Gastroesophageal sphincter (tissue), 4 donors: ENCODE measurements at places on chromosomes 7 and 10. TPM values are rescaled to one million over a fixed set of nuclear protein-coding genes. Genes with fewer than 3 reads are reported as not detected.

The STARD3NL gene
- total RNA-seq = 34.1 TPM

The PNLIPRP3 gene
- total RNA-seq = not detected

The POU6F2 gene
- not detected for total RNA-seq

The CXCL12 gene
- 65.7 TPM for total RNA-seq

The CCDC146 gene
- total RNA-seq = 11.5 TPM

The CD36 gene
- 284 TPM for total RNA-seq

The ITGA8 gene
- total RNA-seq = 577 TPM

The KLLN gene
- not detected for total RNA-seq

The NPSR1 gene
- not detected for total RNA-seq

The NDUFB2 gene
- total RNA-seq = 472 TPM

The CTAGE6 gene
- total RNA-seq = not detected

The CYP2E1 gene
- 2.4 TPM for total RNA-seq

The ELAPOR2 gene
- total RNA-seq = 14.6 TPM

The SLC16A12 gene
- 2.7 TPM for total RNA-seq

The PIP4K2A gene
- 46.2 TPM for total RNA-seq

The FFAR4 gene
- not detected for total RNA-seq

The POLR1F gene
- total RNA-seq = 20.1 TPM

The PTF1A gene
- total RNA-seq = not detected

The DLG5 gene
- total RNA-seq = 52.1 TPM

The YAE1 gene
- total RNA-seq = 22.6 TPM

The NEUROD6 gene
- total RNA-seq = not detected

The AS3MT gene
- total RNA-seq = 13.1 TPM

The AKR1C4 gene
- not detected for total RNA-seq

The TUBAL3 gene
- total RNA-seq = 2.0 TPM

The DYDC2 gene
- total RNA-seq = not detected

The EPO gene
- not detected for total RNA-seq

The KEL gene
- not detected for total RNA-seq

The PFKP gene
- 114 TPM for total RNA-seq

The TRIP6 gene
- 86.9 TPM for total RNA-seq

The IKZF1 gene
- 14.1 TPM for total RNA-seq
